ENCODE measurements at places on chromosomes 7 and 10. TPM values are rescaled to one million over a fixed set of nuclear protein-coding genes. Genes with fewer than 3 reads are reported as not detected.

DNA sequence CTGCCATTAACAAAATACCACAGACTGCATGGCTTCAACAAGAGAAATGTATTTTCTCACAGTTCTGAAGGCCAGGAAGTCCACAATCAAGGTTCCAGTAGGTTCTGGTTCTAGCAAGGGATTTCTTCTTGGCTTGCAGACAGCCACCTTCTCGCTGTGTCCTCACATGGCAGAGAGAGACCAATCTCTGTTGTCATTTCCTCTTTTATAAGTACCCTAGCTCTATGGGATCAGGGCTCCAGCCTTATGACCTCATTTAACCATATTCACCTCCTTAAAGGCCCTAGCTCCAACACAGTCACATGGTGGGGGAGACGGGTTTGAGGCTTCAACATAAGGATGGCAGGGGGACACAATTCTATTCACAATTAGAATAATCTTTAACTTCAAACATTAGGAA, 23.6 kb downstream of the ABI1 start:
- H3K4me3 ChIP-seq = no peak overlapping the region
- peaks cover 8% of the 10 kb centered on the region for H3K4me1 ChIP-seq
- no peak for DNase-seq
- H3K36me3 ChIP-seq = no peaks in the 10 kb centered on the region
- H3K27ac ChIP-seq = no peak overlapping the region

DNA sequence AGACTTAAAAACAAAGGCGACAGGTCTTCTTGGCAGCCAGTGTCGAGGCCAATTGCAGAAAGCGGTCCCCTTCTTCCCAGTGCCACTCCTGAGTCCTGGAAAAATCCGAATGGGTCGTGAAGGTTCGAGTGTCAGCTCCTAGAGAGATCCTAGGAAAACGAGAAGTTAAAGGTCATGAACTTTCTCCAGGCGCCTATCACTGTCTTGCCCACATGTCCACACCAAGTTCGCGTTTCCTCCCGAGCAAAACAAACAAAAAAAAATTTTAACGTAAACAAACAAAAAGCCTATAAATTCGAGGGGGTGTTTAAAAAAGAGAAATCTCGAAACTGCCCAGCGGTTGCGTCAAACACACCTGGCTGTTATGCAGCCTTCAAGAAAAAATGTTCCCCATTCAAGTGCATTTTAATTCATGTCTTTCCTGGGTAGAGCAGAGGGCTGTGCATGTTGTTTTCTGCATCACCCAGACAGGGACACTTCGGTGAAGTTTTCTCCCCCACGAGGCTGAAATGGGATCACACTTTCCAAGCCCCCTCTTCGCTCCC, 1.5 kb downstream of the ARHGAP21 start:
- H3K27ac ChIP-seq = peak overlapping the region; percentile 91
- no peaks in the 10 kb centered on the region for H3K27me3 ChIP-seq
- no peak for DNase-seq
- peaks cover 53% of the 10 kb centered on the region for H3K4me1 ChIP-seq

GRCh38 chr10:113869789-113870188, 15.3 kb downstream of the NHLRC2 start:
- H3K4me1 ChIP-seq = peaks cover 15% of the 10 kb centered on the region
- H3K27me3 ChIP-seq = no peaks in the 10 kb centered on the region
- no peaks in the 10 kb centered on the region for H3K36me3 ChIP-seq

SNCG gene
- 51.4 TPM for total RNA-seq

DNA sequence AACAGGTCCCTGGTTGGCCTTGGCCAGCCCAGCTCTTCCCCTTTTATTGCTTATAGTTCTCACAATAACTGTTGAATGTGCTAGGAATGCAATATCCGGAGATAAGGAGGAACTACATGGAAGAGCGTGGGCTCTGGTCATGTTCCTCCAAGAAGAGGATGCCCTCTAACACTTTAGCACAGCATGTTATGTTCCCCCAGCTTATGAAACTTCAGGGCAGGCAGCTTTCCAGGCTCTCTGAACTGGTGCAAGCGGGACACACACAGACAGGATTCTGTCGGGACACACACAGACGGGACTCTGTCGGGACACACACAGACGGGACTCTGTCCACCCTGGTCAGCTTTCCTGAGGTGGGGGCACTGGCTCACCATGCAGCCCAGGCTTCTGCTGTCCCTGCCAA, 141.6 kb downstream of the PKD1L1 start:
- H3K36me3 ChIP-seq = no peaks in the 10 kb centered on the region
- H3K27me3 ChIP-seq = no peaks in the 10 kb centered on the region
- peak; percentile 74 for DNase-seq
- H3K4me3 ChIP-seq = no peak overlapping the region
- peaks cover 25% of the 10 kb centered on the region for H3K4me1 ChIP-seq

GRCh38 chr10:46543466-46544377, 12.7 kb downstream of the GPRIN2 start:
- no peak overlapping the region for H3K4me3 ChIP-seq
- H3K27ac ChIP-seq = no peak overlapping the region
- no peaks in the 10 kb centered on the region for H3K36me3 ChIP-seq
- H3K27me3 ChIP-seq = no peaks in the 10 kb centered on the region
- peaks cover 38% of the 10 kb centered on the region for H3K4me1 ChIP-seq

HOXA7 gene
- 7.8 TPM for total RNA-seq

DNA sequence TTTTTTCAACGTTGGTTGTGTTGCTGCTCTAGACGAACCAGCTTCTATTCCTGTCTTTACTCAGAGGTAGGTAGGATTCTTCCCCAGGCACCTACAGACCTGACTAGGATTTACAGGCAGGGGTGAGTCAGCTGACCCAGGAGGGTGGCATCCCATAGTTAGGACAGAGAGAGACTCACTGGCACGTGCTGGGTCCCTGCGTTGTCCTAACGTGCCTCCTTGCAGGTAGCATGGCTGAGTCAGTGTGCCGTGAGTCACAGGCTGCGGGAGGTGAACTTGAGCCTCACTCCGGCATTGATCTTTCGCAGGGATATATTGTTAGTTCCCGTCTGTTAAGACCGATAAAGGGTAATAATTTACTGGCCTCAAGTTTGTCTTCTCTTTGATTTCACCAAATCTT, 96.5 kb downstream of the PFKFB3 start:
- H3K4me3 ChIP-seq = no peak overlapping the region
- peaks cover 15% of the 10 kb centered on the region for H3K4me1 ChIP-seq
- H3K27me3 ChIP-seq = no peaks in the 10 kb centered on the region
- H3K36me3 ChIP-seq = no peaks in the 10 kb centered on the region

DNA sequence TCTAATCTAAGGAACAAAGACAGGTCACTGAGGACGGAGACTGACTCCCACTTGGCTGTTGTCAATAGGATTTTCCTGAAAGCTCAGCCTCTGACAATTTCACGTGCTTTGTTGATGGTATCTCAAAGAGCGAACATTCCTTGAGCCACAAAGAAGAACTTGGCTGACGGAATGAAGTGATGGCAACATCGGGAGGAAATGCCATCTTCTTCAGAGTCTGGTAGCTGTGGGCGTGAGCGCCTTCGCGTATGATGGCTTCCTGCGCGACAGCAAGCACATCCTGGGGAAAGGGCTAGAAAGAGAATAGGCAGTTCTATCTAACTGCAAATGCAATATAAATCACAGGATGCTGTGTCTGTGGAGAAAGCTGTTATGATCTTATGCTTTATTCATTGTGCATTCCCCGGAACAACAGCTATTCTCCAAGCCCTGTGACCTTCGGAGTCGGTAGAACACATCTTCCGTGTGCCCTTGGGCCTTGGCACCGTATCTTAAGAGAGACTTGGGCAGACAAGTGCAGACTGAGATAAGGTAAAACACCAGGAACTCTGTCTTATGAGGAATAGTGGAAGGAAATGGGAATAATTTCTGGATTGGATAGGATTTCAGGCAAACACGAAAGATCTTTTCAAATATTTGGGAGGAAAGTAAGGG, 19.6 kb upstream of the GTPBP4 start:
- H3K27ac ChIP-seq = no peak overlapping the region
- H3K36me3 ChIP-seq = no peaks in the 10 kb centered on the region
- H3K27me3 ChIP-seq = no peaks in the 10 kb centered on the region
- H3K4me1 ChIP-seq = no peaks in the 10 kb centered on the region
